Thoracic aorta (tissue), 2 donors: ENCODE measurements at places on chromosomes 2 and 18. TPM values are rescaled to one million over a fixed set of nuclear protein-coding genes. Genes with fewer than 3 reads are reported as not detected.

- DNase-seq, result no peak
Measured at GRCh38 chr2:196407675-196408264, 231.7 kb upstream of the CCDC150 start.

- no peak for DNase-seq
Measured at GRCh38 chr2:152363936-152364335, 29.0 kb downstream of the FMNL2 start.

- no peak for DNase-seq
Measured at GRCh38 chr2:210267698-210268097, 42.5 kb upstream of the ACADL start.

Gene SLC23A3
- 3.4 TPM for total RNA-seq

Gene SH2D6
- total RNA-seq, result not detected

- DNase-seq, result no peak
Measured at GRCh38 chr2:36380624-36381481, 25.3 kb downstream of the CRIM1 start.
